ENCODE measurements at places on chromosomes 3 and 15. TPM values are rescaled to one million over a fixed set of nuclear protein-coding genes. Genes with fewer than 3 reads are reported as not detected.

The PLA2G4F gene
- not detected for total RNA-seq

DNA sequence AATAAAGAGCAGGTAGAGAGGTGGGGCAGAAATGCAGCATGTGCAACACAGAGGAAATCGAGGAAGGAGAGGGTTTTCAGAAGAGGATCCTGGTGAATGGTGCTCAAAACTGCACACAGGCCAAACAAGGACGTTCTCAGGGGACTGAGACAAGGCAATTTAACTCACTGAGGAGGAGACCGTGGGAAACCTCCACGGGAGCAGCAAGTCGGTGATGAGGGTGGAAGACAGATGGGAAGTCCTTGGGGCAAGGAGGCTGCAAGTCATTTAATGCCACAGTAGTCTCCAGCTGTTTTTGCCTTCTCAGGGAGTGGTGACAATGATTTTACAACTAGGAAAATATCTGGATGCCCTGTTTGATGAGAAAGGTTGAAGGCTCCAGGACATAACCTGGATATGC, 11.5 kb upstream of the PDIA5 start:
- no peak for DNase-seq

The STAC gene
- total RNA-seq: 0.09 TPM

The ZNF774 gene
- total RNA-seq: 2.9 TPM

DNA sequence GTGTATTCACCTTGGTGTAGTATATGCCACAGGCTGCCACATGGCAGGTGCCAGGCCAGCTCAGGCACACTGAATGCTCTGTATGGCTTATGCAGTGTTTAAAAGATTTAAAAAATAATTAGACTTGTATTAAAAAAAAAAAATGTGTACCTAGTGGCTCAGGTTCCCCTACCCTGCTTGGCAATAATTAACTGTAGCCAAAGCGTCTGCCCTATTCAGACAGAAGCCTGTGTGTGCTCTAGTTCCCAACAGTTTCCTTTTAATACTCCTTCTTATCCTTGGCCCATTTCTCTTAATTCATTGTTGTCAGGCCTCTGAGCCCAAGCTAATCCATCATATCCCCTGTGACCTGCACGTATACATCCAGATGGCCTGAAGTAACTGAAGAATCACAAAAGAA, 752.2 kb upstream of the CFAP20DC start:
- DNase-seq: no peak

The PP2D1 gene
- total RNA-seq: not detected

The ECE2 gene
- total RNA-seq: not detected
